ENCODE measurements at places on chromosomes 7 and 10.

GRCh38 chr7:47622946-47623640 lies 41.2 kb upstream of the TNS3 start:
- no peak for DNase-seq

DNA sequence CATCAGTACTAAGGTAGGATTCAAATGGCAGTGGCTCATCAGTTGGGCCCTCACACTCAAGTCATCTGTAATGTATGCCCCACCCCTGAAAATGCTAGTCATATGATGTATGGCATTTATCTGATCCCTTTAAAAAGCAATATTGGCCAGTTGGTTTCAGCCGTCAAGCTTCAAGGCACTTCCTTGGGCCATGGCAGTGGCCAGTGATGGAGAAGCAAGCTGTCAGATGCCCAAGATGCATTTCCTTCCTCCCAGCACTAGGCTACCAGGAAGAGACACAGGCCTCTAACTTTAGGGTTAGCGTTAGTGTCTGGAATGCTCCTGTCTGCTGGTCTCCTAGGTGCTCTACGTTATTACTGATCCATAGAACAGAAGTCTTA lies 64.1 kb downstream of the PIK3AP1 start:
- no peak for DNase-seq

DNA sequence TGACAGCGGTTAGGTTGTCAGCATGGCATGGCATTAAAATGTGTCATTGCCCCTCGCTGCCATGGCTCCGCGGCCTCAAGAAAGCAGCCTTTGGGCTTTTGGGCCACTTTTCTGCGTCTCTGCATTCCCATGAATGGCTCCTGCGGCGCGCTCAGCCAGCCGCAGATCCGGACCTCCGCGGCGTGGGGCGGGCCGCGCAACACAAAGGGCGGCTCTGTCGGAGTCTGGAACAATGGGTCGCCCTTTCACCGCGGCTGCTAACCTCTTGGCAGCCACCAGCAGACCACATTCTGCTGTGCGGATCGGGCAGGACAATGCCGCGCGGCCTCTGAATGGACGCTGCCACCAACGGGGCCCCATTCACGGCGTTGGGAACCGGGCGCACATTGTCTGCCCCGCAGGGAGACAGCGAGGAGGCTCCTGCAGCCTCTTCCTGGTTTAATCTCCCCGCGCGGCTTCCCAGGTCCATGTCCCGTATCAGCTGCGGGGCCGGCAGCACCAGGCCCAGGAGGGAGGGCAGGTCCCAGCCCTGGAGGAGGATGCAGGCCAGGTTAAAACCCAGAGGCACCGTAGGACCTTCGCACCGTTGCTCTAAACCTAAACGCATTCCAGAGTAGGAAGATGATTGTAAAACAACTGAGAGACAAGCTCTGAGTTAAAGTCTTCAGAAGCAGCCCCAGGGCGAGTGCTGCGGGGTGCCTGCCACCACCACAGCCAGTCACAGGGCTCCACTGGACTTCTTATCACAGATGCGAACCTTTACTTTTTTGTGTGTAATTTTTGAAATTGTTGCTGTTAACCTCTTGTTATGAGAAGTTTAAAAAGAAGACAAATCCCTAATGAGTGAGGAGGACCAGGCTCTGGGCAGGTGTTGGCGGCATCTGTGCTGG lies 71.6 kb downstream of the NKX6-2 start:
- peak; percentile 29 for DNase-seq

GRCh38 chr10:55822096-55822495 lies 539.0 kb downstream of the ZWINT start:
- DNase-seq: no peak

DNA sequence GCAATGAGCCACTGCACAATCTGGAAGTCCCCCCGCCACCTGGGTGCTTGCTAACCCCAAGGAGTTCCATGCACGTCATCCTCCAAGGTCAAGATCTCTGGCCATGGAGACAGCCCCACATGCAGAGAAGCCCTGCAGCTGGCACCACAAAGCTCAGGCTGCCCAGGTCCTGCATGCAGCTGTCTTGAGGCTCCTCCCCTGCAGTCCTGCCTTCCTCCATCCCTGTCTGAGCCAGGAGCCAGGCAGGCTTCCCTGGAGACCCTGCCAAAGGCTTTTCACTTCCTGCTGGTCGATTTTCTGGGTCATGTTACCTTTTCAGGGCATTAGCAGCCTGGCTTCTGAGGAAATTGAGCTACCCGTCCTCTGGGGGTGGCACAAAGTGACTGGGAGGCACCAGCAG lies 12.5 kb upstream of the TMEM72 start:
- DNase-seq: no peak

GRCh38 chr7:26293569-26294308 lies 2.1 kb downstream of the SNX10 start:
- DNase-seq: no peak

- no peak for DNase-seq
These were observed 34.3 kb upstream of the PHF14 start for GRCh38 chr7:10939237-10939910.

DNA sequence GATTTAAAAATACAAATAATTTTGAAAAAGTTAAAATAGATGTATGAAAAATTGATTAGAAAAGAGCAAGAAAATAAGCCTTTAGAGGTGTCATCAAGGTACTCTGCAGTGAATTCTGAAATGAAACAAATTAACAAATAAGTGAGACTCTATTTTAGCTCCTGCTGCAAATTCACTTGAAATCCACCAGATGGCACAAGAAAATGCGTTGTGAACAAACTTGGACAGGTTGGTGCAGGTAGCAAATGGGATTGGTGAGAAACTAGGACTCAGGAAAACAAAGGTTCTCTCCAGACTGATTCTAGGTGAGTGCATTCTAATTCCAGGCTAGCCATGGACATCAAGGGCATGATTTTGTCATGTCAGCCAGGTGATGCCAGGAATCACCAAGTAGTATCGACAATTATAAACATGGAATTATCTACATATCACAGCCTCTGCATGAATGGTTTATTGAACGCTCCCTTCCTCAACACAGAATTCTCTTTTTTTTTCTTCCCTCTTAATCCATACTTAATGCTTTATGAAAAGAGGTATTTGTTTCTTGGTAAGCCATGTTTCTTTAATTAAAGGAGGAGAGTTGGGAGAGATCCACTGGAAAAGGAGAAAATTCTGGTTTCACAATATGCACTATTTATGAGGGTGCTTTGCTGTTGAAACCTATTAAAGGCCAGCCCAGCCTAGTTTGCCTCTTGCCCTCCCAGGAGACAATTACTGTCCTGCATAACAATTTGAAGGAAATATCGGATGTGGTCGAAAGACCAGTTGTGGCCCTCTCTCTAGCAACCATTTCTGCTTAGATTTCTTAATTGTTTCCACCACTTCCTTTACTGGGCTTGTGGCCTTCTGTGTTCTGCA lies 118.1 kb downstream of the ZNF365 start:
- DNase-seq: no peak

DNA sequence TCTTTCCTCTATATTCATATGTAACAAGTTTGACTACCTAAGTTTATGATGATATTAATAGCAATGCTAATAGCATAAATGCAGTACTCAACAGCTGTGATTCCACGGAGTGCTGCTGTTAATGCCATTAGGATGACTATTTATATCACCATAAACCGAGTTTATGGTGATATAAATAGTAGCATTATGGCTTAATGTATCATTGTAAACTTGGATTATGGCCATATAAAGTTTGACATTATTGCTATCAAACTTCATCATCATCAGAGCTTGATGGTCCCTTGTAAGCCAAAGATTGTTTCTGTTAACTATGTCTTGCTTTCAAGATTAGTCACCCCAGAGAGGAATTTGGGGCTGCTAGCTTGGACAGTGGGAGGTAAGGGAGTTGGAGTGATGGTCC lies 612.4 kb upstream of the C7orf33 start:
- DNase-seq: no peak

- DNase-seq: no peak
These were observed 101.0 kb upstream of the GJD4 start for GRCh38 chr10:35504132-35504531.
